ENCODE measurements at places on chromosomes 16 and 17.

DNA sequence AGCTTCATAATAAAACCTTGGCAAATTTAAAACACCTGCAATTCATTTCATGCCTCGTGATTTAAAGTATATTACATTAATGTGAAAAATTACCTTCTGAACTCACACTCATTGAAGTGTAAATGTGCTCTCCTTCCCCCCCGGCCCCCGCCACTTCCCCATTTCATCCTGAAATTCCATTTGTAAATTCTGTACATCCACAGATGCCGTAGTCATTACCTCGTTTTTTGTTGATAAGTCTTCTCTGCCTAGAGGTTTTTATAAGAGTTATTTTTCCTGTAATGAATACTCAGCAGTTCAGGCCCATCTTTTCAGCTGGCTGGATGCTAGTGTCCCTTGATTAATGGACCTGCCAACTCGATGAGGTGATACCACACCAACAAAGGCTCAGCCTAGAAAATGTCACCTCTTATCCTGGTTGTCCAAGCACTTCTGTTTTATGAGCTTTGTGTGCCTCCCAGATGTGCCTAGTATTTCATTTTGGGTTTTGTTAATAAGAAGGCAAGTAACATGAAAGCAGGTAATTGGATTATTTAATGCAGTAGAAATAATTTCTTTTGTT, 64.8 kb upstream of the KIFC3 start:
- no peaks in the 10 kb centered on the region for H3K36me3 ChIP-seq
- H3K4me3 ChIP-seq = no peak overlapping the region
- no peak for DNase-seq
- H3K27me3 ChIP-seq = peaks cover 34% of the 10 kb centered on the region
- no peak overlapping the region for H3K27ac ChIP-seq

- H3K27me3 ChIP-seq = peaks cover 5% of the 10 kb centered on the region
- DNase-seq = no peak
- H3K4me3 ChIP-seq = no peak overlapping the region
- no peaks in the 10 kb centered on the region for H3K36me3 ChIP-seq
- H3K4me1 ChIP-seq = peaks cover 6% of the 10 kb centered on the region
Observed at GRCh38 chr17:44236444-44236991, 17.0 kb upstream of the UBTF start.

DNA sequence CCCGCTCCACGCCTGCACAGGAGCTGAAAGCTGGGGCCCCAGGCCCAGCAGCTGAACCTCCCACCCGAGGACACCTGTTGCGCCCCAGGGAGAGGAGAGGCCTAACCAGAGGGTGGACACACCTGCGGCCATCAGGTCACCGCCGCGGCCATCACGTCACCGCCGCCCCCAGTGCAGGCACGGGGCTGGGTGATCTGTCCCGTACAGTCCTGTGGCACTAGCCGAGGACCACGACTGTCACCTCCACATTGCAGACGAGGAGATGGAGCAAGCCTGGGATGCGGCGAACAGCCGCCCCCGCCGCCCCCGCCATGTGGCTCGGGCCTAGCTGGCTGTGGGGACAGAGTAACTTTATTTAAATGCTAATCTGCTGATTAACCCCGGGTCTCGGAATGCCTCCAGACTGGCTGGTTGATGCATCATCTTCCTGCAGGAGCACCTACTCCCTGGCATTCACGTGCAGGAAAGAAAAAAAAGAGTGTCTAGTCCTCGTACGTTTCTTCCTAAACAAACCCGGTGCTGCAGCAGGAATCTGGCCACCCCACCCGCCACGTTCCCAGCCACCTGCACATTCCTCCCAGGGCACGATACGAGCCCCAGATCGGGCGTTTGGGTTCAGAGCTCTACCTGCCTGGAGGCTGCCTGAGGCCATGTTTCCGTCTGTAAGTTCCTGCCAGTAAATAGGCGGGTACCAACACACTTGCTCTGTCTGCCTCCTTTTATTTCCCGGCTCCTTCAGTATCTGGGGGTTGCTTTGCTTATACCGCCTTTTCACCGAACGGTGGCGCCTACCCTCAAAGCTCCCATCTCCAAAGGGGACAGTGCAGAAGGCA, 29.9 kb downstream of the PIEZO1 start:
- DNase-seq = no peak
- peaks cover 20% of the 10 kb centered on the region for H3K4me1 ChIP-seq
- no peak overlapping the region for H3K27ac ChIP-seq

GRCh38 chr16:81551821-81552304, 107.3 kb downstream of the CMIP start:
- no peak overlapping the region for H3K4me3 ChIP-seq
- no peak for DNase-seq
- H3K27me3 ChIP-seq = no peaks in the 10 kb centered on the region
- H3K36me3 ChIP-seq = peaks cover 2% of the 10 kb centered on the region
- H3K4me1 ChIP-seq = peaks cover 39% of the 10 kb centered on the region

DNA sequence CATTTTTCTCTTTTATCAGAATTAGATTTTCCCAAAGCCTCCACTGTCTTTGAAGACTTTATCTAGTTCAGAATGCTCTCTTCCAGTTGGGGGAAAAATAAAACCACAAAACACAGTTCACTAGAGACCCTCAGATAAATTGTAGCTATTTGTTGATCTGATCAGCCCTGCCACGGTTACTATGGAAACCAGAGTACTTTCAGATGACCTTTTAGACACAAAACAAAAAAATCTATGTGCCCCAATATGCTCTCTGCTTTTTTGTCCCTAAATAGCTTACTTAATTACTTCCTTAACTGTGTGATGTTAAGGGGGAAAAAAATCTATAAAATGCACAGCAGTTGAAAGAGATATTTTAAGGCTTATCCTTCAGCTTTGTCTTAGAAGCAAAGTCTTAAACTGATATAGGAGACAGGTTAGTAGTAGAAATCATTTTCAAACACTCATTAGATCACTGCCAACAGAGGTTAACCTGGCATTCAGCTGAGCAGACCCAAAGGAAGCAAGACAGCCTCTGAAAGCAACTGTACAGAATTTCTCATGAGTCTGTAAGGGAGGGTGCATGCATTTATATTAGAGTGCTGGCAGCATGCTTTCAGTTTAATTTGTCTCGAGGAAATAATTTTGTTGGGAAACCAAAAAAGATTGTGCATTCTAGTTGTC, 129.9 kb upstream of the CACNG5 start:
- DNase-seq = no peak
- H3K27ac ChIP-seq = peak overlapping the region; percentile 8
- H3K27me3 ChIP-seq = no peaks in the 10 kb centered on the region
- H3K4me3 ChIP-seq = no peak overlapping the region
- peaks cover 3% of the 10 kb centered on the region for H3K4me1 ChIP-seq
- H3K36me3 ChIP-seq = no peaks in the 10 kb centered on the region

DNA sequence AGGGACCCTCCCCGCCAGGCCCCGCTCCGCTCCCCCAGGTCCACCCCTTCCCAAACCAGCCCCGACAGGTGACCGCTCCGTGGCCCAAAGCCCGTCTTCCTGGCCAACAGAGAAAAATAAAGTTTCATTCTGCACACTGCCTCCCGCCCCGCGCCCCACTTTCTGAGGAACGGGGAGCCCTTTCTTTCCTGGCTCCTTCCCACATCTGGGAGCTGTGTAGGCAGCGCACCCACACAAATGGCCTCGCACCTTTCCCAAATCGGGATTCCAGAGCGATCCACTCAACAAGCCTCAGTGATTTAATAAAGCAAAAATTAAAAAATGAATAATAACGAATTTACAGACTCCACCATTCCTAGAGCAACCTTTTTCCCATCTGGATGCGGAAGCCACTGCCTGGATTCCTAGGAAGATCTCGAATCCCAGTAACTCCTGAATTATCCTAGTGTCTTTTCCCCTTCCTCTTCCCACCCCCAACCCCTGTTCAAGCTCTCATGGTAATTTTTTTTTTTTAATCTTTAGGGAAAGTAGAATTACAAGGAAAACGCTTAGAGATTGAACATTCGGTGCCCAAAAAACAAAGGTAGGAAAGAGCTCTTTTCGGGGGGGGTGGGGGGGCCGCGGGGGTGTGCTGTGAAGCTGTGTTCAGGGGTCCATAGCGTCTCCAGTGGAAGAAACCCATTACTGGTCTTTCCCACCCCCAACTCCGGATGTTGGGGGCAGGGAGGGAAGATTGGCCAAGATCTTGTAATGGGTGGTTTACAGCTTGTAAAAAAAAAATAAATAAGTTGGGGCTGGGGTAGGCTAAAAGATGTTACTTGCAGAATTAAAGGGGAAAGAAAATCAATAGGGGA, 1.6 kb downstream of the IGF2BP1 start:
- peak overlapping the region; percentile 43 for H3K27ac ChIP-seq
- peaks cover 80% of the 10 kb centered on the region for H3K27me3 ChIP-seq
- DNase-seq = no peak
- peaks cover 25% of the 10 kb centered on the region for H3K4me1 ChIP-seq
- peaks cover 7% of the 10 kb centered on the region for H3K36me3 ChIP-seq

DNA sequence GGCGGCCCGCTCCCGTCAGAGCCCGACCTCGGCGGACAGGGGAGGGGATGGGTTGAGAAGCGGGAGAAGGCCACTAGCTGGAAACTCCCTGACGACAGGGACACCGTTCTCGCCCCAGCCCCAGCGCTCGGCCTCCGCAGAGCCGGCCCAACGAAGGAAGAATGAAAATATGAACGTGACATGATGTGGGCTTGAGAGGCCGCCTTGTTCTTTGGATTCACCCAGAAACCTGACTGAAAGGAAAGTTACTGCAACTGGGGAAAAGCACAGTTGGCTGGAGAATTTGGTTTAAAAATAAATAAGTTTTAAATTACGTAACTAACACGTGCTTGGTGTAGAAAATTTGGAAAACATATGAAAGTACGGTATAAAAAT, 21.1 kb downstream of the NPTX1 start:
- H3K36me3 ChIP-seq = peaks cover 2% of the 10 kb centered on the region
- no peak for DNase-seq
- H3K4me3 ChIP-seq = peak overlapping the region; percentile 94
- H3K4me1 ChIP-seq = peaks cover 14% of the 10 kb centered on the region
